Ovary (tissue), 10 donors: ENCODE measurements at places on chromosomes 12 and 14. TPM values are rescaled to one million over a fixed set of nuclear protein-coding genes. Genes with fewer than 3 reads are reported as not detected.

Gene RPS6KL1
- 1.7 TPM for polyA plus RNA-seq

Gene LRTM2
- polyA plus RNA-seq, result not detected

DNA sequence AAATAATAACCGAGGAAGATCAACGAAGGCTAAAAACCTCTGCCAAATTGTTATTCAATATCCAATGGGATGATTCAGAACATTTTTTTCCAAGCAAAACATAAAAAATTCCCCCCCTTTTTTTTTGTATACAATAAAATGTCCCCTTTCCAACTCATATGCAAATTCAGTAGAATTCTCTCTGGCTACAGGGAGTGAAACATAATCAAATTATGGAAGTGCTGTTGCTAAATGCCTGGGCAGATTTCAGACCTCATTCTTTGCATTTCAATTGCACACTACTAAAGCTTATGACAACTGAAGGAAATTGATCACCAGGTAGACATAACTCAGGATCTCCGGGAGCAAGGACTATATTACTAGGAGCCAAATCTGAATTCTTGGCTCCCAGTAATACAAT is 51.0 kb downstream of the LMNTD1 start:
- no peak for DNase-seq
- H3K27ac ChIP-seq, result no peak overlapping the region
- no peaks in the 10 kb centered on the region for H3K27me3 ChIP-seq
- H3K4me1 ChIP-seq, result no peaks in the 10 kb centered on the region
- no peak overlapping the region for H3K4me3 ChIP-seq
- no peaks in the 10 kb centered on the region for H3K36me3 ChIP-seq

DNA sequence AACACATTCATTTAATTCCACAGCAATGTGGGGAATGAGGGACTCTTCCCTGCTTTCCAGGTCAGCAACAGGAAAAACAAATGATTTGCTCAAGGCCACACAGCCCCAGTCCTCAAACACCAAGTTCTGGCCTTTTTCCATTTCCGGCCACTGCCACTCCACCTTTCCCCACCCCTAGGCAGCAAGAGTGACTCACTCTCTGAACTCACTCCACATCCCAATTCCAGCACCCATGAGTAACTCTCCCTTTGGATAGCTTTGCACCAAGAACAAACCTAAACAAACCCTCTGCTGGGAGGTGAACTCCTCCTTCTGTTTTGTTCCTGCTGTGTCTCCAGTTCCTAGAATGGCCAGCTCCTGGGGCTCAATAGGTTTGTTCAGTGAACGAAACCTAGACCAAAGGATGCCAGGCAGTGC is 30.4 kb upstream of the PLEKHG6 start:
- peak overlapping the region; percentile 36 for H3K27ac ChIP-seq
- H3K36me3 ChIP-seq, result no peaks in the 10 kb centered on the region
- H3K4me1 ChIP-seq, result peaks cover 8% of the 10 kb centered on the region
- no peaks in the 10 kb centered on the region for H3K27me3 ChIP-seq

DNA sequence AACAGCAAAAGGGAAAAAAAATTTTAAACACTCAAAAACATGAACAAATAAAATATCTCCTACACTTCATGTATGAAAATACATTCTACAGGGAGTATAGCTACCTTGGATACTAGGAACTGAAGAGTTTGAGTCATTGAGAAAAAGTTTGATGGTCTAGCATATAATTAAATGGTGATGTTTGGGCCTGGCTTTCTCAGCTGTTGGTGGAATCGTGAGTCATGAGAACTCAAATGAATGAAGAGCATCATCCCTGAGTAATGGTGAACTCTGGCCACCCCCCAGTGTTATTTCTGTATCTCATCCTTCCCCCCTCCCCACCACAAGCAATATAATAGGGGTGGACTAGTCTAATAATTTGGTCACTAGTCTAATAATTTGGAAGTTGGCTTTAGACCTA is 6.7 kb upstream of the SLC6A15 start:
- H3K36me3 ChIP-seq, result no peaks in the 10 kb centered on the region
- no peak for DNase-seq
- no peaks in the 10 kb centered on the region for H3K4me1 ChIP-seq
- H3K27ac ChIP-seq, result no peak overlapping the region

- no peak overlapping the region for H3K4me3 ChIP-seq
- H3K27ac ChIP-seq, result no peak overlapping the region
- H3K27me3 ChIP-seq, result no peaks in the 10 kb centered on the region
- peaks cover 3% of the 10 kb centered on the region for H3K4me1 ChIP-seq
Measured at GRCh38 chr14:59305231-59305630, 116.8 kb downstream of the DAAM1 start.
